ENCODE measurements at places on chromosomes 7 and 10.

- peak; percentile 41 for DNase-seq
Measured at GRCh38 chr10:128576943-128577670, 450.9 kb upstream of the MKI67 start.

DNA sequence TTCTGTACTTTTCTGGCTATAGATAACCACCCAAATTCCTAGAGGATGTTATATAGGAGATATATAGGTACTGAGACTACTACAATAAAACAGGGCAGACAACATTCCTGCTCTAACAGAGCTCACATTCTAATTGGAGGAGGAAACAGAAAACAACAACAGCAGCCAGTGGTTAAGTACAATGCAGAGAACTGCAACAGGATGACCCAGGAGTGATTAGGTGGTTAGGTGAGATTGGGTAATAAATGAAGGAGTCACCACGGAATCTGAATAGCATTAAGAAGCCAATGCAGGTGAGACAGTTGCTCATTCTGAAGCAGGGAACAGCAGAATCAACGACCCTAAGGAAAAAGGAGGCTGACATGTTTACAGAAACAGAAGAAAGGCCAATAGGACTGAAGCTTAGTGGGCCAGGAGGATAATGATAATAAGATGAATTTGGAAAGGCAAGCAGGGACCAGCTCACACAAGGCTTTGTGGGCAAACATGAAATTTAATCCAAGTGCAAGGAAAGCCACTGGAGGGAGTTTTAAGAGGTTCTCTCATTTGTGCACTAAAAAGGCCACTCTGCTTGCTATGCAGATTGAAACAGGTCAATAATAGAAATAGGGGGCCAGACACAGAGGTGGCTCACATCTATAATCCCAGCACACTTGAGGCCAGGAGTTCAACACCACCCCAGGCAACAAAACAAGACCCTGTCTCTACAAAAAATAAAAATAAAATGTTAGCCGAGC is 16.9 kb upstream of the REEP3 start:
- no peak for DNase-seq

- no peak for DNase-seq
Measured at GRCh38 chr10:36669615-36670352, 455.6 kb upstream of the ANKRD30A start.

DNA sequence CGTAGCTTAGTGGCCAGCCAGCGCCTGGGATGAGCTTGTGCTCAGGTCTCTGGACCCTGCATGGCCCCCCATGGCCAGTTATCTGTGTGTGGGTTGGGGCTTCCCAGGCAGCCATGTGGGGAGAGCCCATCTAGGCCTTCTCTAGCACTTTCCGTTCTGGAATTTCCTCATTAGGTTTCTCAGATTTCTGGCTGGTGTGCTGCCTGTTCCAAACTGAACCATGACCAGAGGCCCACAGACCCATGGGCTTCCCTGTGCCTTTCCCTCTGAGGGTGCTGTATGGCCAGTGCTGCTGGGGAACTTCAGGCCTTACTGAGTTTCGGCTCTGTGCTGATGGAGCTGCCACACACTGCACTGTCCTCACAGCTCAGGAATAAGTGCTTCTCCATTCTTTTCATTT is 50.2 kb downstream of the SHH start:
- DNase-seq: no peak

DNA sequence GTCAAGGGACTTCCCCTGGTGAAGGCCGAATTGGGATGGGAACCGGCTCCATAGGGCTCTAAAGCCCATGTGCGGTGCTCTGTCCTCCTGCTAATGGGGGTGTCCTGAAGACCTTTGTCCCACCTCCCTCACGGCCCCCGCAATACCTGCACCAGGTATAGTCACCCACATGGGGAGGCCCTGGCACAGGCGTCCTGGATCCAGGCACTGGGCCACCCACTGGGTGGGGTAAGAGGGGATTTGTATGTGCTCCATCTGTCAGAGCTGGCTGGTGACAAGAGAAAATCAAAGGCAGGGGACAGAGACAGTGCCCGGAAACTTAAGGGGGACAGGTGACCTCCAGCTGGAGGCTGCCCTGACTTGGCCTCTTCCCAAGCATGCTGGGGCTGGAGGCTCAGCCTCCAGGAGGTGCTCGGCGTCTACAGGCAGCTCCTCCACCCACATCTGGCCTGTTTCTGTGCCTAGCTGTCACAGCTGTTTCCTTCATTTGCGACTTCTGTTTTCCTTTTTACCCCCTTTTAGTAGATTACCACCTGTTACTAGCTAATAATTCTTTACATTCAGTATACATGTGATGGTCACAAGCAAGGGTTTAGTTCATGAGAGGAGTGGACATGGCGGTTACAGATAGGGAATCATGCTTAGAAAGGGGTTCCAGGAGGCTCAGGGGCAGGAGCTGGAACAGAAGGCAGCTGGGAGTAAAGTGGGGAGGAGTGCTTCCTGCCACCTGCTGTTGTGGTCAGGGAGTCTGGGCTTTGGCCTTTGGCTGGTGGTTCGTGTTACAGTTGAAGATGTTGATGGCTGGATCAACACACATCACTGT is 2.3 kb upstream of the CUZD1 start:
- peak; percentile 20 for DNase-seq

GRCh38 chr7:95255691-95256090 is 68.6 kb downstream of the PON1 start:
- DNase-seq: no peak

- DNase-seq: no peak
Measured at GRCh38 chr10:123990889-123991288, 99.3 kb upstream of the CPXM2 start.

DNA sequence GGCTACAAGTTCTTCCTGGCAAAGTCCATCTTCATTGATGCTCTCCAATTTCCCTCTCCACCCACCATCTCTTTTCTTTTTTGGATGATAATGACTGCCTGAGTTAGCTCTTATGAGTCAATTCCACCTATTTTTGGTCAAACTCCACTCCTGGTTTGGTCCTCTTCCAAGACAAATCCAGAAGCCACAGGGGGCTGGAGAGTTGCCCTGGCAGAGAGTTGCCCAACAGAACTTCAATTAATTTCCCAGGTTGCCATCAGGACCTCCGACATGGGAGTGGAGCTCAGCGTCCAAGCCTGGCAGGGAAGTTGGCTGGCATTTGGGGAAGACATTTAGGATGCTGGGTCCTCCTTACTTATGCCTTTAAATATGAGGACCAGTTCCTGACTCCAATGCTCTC is 29.2 kb upstream of the KCNMA1 start:
- peak; percentile 14 for DNase-seq

DNA sequence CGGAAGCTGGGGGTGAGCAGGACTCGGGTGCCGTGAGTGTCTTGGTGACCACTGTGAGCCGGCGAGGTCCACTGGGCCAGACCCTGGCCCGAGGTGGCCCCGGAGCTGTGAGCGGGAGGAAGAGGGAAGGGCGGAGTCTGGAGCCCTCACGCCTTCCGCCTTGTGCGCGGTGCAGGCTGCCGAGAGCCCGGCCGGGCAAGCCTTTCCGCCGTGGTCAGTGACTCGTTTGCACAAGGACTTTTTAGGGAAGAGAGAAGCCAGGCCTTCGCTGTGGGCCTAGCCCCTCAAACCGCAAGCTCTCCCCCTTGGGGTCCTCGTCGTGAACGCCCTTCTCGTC is 40.9 kb upstream of the ZNF32 start:
- DNase-seq: peak; percentile 42

GRCh38 chr7:128201690-128202085 is 39.4 kb upstream of the LEP start:
- no peak for DNase-seq

DNA sequence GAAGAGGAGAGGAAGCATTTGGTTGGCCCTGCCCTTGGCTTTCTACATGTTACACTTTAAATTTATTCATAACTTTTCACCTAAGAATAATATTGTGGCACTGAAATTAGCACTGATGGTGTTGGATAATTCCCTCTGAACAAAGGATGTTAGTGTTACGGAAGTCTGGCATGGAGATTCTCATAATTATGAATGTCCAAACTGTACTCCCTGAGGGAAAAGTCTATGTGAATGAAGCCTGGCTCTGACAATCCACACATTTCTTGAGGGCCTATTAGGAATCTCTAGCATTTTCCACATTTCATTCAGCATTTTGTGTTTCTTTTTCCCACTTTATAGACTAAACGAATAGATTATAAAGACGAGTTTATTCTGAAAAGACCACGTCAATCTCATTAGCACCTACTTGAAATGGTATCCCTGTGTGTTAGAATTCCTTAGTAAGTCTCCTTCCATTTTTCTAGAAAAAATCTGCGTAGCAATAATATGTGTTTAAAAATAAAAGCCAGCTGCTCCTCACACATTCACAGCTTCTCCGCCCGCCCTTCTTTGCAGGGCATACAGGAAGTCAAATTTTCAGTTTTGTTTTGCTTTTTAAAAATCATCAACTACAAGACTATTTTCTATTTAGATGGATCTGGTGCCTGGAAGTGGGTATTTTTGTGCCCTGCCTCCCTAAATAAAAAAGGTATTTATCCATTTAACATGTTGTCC is 131.8 kb upstream of the PALS2 start:
- no peak for DNase-seq

- no peak for DNase-seq
Measured at GRCh38 chr7:103809229-103809994, 180.0 kb downstream of the RELN start.

DNA sequence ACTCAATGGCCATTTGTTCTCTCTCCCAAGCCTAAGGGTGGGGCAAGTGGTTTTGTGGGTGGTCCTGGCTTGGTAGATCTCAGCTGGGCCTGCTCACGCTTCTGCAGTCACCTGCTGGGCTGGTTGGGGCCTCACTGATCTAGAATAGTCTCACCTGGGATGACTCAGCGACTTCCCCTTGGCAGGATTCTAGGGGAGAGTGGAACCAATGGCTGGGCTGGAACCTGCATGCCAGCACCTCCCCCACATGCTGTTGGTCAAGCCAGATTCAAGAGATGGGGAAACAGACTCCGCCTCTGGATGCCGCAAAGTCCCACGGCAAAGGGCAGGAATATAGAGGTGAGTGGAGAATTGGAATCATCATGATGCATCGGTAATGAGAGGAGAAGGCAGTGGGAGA is 292.9 kb upstream of the NPVF start:
- DNase-seq: no peak

- DNase-seq: no peak
Measured at GRCh38 chr7:128812514-128813168, 17.6 kb upstream of the FLNC start.

GRCh38 chr7:18497800-18498199 is 2.3 kb downstream of the HDAC9 start:
- DNase-seq: no peak

GRCh38 chr7:91080351-91080750 is 183.9 kb upstream of the FZD1 start:
- no peak for DNase-seq

GRCh38 chr7:112132051-112132694 is 74.0 kb downstream of the DOCK4 start:
- DNase-seq: no peak

DNA sequence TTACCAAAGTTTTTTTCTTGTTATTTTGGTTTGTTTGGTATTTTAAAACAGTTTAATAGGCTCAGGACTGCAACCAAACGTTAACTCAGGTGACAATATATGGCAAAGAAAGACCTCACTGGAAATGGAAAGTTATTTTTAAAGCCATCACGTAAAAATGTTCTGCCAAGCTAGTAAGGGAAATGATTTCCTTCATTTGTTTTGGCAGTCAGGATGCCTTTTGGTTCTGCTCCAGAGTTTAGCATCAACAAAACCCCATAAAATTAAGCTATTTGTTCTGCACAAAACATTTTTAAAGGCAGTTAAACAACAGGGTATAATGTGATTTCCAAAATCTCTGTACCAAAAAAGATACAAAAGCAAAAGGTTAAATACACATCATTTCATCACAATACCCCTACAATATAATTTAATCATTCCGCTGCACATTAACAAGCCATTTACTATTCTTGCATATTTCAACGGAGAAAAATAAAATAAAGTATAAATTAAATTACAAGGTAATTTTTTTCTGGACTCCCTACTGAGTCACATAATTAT is 172.4 kb downstream of the SEMA3E start:
- DNase-seq: no peak

DNA sequence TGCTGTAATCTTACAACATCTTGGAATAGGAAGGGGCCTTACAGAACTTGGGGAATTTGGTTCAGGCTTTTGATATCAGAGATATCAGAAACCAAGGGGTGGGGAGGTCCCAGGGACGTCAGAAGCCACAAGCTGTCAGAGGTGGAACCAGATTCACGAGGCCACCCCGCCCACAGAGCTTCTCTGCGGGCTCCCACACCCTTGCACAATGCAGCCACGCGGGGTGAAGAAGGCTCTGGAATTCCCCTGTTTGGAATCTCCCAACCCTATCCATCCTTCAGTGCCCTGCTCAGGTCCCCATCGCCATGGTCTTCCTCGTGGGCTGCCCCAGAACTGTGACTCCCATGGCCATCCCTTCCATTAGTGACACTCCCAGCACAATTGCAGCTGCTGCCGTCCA is 247.1 kb upstream of the SHH start:
- no peak for DNase-seq

DNA sequence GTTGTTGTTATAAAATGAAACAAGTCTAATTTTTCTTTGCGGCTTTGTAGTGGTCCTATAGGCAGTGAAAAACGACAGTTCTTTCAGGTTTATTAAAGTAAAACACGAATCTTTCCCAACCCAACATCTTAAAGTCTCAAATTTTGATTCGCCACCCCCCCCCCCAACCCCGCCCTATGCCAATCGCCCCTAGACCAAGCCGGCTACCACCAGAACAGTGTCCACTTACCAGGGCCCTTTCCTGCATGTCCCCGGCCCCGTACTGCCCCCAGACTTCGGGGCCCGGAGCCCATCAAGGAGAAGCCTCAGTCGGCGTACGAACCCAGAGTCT is 335 bp upstream of the CHCHD1 start:
- no peak for DNase-seq

GRCh38 chr7:120023494-120024167 is 249.3 kb upstream of the KCND2 start:
- peak; percentile 85 for DNase-seq

GRCh38 chr7:37076668-37077067 is 352.4 kb upstream of the AOAH start:
- DNase-seq: no peak

- no peak for DNase-seq
Measured at GRCh38 chr7:88034083-88034695, 100.1 kb downstream of the ADAM22 start.

DNA sequence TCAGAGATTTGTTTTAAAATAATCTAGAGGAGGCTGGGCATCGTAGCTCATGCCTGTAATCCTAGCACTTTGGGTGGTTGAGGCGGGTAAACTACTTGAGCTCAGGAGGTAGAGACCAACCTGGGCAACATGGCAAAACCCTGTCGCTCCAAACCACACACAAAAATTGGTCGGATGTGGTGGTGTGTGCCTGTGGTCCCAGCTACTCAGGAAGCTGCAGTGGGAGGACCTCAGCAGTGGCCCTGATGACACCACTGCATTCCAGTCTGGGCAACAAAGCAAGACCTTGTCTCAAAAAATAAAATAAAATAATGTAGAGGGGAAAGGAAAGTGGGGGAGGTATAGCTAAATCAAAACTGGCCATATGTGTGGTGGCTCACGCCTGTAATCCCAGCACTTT is 13.9 kb upstream of the PPP3CB start:
- DNase-seq: no peak
